ENCODE measurements at places on chromosomes 11 and 22.

DNA sequence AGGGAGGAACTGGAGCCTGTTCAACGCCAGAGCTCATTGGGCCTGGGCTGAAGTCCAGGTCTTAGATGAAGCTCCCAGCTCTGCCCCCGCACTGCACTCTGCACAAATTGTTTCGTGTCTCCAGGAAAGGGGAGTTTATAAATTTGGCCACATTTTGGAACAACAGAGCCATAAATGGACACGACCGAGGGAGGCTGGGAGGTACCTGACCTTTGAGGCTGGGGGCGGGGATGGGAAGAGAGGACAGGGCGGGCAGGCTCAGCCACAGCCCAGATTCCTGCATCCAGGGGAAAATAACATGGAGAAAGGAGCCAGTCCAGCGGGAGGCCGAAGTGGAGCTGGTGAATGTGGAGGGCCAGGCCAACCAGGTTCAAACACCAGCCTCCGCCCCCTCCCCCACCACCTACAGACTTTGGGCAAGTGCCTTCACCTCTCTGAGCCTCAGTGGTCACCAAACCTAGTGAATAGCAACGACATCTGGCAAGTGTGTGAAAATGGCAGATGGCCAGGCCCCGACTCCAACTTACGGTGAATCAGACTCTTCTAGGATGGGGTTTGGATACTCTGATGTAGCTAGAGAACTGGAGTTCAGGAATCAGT is 36.8 kb upstream of the SMTN start:
- DNase-seq: no peak

- DNase-seq: peak; percentile 66
Measured at GRCh38 chr11:61815790-61816735, 740 bp downstream of the FADS1 start.

DNA sequence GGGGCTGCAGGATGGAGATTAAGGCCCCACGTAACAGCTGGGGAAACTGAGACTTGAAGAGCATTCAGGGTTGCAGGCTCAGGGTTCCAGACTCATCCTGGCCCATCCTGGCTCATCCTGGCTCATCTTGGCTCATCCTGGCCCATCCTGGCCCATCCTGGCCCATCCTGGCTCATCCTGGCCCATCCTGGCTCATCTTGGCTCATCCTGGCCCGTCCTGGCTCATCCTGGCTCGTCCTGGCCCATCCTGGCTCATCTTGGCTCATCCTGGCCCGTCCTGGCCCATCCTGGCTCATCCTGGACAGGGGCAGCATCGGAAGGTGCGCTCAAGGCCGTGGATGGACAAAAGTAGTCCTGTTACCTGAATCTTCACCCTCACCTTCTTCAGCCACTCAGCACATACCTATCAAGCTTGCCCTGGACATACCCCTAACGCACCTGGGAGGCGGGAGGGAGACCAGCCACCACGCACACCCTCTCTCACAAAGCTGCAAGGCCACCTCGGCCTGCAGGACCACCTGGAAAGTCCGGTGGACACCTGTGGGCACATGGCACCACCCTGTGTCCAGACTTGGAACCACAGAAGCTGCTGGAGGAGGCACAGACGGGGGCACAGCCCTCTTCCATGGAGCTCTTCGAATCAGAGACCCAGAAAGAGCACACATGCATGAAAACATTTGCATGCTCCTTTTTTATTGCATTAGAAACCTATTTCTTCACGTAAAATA is 20.3 kb upstream of the NLRP6 start:
- no peak for DNase-seq

DNA sequence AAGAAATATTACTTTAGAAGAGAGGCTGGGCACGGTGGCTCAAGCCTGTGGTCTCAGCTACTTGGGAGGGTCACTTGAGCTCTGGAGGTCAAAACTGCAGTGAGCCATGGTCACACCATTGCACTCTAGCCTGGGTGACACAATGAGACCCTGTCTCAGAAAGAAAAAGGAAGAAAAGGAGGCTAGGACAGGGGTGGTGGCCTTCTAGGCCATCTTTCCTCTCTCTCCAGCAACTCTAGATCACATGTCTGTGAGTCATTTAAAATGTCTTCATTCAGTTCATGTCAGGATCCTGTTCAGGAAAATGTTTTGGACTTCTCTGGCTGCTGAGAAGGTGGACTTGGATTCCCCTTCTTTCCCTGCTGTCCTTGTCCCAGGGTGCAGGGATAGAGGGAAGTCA is 53.3 kb downstream of the PPFIA1 start:
- DNase-seq: no peak

- DNase-seq: peak; percentile 77
Measured at GRCh38 chr11:121721961-121722360, 269.2 kb upstream of the SORL1-AS1 start.

DNA sequence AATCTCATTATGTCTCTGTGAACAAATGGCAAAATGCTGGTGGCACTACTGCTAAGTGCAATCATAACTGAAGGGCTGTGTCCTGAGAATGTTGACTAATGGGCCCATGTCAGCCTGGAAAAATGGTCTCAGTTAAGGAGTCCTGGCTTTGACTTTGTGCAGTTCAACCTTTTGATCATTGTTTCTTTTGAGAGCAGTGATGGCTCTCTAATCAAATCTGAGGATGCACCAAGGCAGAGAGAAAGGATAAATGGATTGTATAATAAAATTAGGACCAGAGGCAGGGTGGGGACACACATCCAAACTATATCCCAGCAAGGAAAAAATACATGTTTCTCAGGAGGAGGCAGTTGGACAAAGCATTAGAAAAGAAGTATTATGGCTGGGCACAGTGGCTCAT is 59.6 kb upstream of the SYN3 start:
- no peak for DNase-seq

- DNase-seq: no peak
Measured at GRCh38 chr11:134764367-134764766, 352.3 kb upstream of the B3GAT1 start.

DNA sequence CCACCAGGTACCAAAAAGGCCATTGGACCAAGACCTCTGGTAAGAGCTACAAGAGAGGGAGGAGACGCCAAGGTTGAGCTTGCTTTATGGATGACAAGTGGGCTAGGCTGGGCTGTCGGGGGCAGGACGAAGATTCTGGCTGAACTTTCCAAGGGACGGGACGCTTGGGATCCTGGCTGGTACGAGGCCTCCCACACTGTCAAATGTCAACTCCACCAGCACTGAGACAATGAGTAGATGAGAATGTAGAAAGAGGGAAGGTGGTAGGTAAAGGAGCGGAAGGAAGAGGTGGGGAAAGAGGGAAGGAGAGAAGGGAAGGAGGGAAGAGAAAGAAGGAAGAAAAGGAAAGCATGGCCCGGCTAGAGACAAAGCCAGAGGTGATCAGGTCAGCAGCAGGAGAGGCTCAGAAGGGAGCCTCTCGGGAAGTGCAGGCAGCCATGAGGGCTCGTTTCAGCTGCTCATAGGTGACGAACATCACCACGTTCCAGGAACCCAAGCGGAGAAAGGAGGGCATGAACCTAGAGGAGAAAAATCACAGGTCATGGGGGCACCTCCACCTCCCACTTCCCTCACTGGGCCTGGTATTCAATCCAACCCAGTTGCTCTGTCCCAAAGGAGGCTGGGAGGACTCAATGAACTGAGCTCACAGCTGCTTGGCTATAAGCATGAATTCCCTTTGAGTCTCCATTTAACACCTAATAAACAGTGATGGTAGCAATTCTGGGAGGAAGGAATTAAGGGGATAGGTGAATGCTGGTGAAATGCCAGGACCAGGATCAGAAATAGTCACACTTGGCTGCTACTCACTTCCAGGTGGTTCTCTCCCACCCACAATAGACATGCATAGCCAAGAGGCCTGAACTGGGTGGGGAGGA is 7.8 kb downstream of the UCP2 start:
- no peak for DNase-seq

DNA sequence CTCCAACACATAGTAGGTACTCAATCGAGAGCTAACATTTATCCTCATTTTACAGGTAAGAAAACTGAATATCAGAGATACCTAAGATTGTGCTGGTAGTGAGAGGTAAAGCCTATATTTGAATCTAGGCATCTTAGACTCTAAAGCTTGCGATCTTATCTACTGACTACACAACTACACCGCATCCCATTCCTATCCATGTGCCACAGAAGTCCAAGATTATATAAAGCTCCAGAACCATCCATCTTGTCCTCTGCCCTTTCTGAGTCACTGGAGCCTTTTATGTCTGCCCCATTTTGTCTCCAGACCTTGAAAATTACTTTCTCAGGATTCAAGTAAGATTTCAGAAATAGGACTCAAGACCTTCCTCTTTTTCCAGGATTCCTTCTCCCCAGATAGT is 84.4 kb downstream of the OR5AK2 start:
- DNase-seq: no peak

GRCh38 chr11:31060880-31061279 is 308.7 kb downstream of the DCDC1 start:
- DNase-seq: no peak

GRCh38 chr11:72637198-72637597 is 37.0 kb downstream of the PDE2A start:
- DNase-seq: no peak

DNA sequence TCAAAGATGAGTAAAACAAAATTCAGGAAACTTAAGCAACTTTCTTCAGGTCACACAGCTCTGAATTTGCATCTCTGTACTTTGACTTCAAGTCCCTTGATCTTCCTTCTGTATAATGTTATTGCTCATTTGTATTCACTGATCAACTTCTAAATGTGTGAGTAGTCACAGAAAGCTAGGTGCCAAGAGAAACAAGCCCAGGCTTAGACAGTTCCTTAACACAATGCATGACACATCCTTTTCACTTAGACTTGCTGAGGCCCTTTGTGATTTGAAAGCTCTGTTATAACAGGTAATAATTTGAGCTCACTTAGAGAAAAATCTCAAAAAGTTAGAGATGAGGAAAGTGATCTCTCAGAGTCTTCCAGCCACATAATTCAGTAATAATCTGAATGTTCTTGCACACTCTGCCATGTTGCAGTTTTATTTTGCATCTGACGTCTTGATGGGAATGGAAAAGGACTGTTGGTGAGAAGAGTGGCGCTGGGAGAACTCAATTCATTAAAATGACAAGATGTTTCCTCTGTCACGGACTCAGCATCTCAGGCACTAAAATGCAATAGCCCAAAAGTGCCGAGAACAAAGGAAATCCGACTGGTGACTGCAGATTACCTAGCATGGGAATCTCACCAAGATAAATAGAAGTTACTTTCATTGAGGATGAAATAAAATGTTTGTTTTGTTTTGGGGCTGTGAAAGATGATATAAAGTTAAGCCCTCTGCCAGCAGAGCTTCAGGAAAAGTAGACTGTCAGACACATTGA is 665.3 kb downstream of the OPCML start:
- DNase-seq: no peak

GRCh38 chr22:45329530-45329936 is 19.8 kb downstream of the FAM118A start:
- DNase-seq: peak; percentile 16

DNA sequence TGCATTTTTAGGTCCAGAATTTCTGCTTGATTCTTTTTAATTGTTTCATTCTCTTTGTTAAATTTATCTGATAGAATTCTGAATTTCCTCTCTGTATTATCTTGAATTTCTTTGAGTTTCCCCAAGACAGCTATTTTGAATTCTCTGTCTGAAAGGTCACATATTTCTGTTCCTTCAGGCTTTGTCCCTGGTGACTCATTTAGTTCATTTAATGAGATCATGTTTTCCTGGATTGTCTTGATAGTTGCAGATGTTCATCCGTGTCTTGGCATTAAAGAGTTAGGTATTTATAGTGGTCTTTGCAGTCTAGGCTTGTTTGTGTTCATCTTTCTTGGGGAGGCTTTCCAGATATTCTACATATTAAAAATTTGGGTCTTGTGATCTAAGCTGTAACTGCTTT is 694.8 kb upstream of the CCDC179 start:
- DNase-seq: no peak

DNA sequence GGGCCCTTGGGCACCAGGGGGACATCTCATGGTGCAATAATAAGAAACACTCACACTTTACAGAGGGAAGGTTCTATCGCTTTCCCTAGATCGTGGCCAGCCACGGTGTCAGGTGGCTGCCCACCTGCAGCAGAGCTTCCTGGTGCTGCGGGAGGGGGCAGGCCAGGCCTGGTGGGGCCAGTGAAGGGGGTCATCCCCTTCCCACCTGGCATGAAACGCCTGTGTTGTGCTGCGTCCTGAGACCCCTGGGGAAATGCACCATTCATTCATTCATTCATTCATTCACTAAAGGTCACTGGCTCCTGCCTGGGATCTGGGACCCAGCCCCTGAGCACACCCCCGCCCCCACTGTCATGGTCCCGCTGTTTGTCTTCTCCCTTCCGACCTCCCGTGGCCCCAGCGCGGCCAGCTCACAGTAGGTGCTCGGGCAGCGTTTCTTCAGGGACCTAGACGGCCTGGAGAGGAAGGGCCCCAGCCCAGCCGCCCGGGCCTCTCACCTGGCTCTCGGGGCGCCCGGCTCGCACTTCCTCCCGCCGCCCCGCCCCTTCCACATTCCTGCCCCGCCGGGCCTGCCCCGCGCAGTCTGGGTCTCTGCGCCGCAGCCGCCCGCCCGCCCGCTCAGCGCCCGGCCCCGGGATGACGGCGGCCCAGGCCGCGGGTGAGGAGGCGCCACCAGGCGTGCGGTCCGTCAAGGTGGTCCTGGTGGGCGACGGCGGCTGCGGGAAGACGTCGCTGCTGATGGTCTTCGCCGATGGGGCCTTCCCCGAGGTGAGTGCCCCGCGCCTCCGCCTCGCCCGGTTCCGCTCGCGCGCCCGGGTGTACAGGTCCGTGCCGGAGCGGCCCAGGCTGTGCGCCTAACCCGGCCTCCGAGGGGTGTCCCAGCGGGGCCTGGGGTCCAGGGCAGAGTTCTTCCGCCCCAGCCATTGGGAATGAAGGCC is at the start of gene RHOD:
TSS of gene RHOD (plus strand) at position 581 of the 938 bp plus-strand sequence. CDS start at position 637, 56 bp downstream.
- DNase-seq: no peak

- DNase-seq: no peak
Measured at GRCh38 chr11:13137844-13138301, 128.8 kb downstream of the RASSF10 start.

GRCh38 chr11:134124660-134125451 is 56.0 kb downstream of the JAM3 start:
- DNase-seq: peak; percentile 35

- no peak for DNase-seq
Measured at GRCh38 chr11:67281552-67282150, 7.5 kb upstream of the ANKRD13D start.

GRCh38 chr22:48841881-48842582 is 985.6 kb downstream of the BRD1 start:
- DNase-seq: no peak

GRCh38 chr11:72425053-72425980 is 9.0 kb downstream of the CLPB start:
- no peak for DNase-seq

- no peak for DNase-seq
Measured at GRCh38 chr11:78349624-78350023, 68.0 kb downstream of the GAB2 start.

GRCh38 chr11:57408771-57409170 is 18.1 kb downstream of the SLC43A3 start:
- no peak for DNase-seq

GRCh38 chr11:16738947-16739815 is 734 bp downstream of the C11orf58 start:
- no peak for DNase-seq

- no peak for DNase-seq
Measured at GRCh38 chr11:119701591-119702549, 27.1 kb downstream of the NECTIN1 start.

DNA sequence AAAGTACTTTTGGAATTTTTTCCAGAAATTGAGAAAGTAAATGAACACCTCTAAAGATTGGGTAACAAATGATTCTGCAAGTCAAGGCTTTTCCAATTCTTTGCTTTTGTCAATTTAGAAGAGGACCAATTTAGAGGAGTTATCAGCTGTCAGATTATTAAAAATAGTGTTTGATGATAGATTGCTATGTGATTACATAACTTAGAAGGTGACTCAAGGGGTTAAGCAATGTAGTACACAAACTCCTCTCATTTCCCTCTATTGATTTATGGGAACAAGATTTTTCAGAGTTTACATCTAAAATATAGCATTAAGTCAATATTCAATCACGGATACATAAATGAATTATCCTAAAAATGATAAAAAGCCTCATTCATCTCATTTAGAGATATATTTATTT is 70.3 kb downstream of the INSC start:
- DNase-seq: no peak

All from substantia nigra (tissue), 51 donors.